ENCODE measurements at places on chromosomes 11 and 22.

DNA sequence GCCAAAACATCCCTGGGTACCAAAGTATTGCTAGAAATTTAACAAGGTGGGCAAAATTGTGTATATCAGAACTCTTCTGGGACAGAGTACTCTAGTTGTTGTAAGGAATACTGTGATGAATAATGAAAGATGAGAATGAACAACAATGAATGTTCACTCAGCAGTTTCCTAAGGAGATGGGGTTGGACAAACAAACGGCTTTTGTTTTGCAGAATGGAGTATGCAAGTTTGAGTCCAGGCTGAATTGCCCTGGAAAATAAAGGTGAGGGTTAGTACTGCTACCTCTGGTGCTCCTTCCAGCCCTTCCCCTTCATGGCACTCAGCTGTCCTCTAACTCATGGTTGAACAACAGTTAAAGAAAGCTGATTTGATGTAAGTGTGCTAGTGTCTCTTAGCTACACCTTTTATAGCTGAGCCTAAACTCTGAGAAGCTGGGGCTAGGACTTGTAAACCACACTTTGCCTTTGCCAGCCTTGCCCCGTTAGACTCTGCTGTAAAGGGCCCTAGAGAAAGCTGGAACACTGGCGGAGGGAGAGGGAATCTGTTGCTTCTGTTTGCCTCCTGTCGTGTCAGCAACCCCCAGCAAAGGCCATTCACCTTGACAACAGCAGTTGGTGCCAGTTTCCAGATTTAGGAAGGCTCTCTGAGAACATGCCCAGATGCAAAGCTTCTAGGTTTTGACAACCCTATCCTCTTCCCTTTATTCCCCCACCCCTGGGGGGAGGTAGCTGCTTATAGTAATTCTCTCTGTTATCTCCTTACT, 41.2 kb upstream of the POLD3 start:
- DNase-seq = no peak

DNA sequence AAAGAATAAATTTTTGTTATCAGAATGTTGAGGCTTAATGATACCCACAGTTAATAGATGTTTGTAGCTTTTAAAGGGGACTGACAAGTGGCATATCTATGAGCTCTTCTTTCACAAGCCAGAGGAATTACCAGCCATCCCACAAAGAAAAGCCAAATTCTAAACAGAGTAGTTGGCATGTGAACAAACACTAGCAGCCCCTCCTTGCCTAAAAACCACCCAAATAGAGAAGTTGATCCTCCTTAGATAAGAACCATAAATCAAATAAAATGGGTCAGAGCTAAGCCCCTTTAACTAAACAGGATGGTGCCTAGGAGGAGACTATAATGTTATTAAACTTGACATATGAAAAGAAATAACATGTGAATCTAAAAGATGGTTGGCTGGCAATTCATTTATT, 11.4 kb downstream of the LPXN start:
- no peak for DNase-seq

GRCh38 chr11:20364341-20364792, 853 bp downstream of the HTATIP2 start:
- DNase-seq = no peak

GRCh38 chr11:12269104-12269441, 108.3 kb upstream of the PARVA start:
- DNase-seq = no peak

GRCh38 chr11:10750838-10751580, at the start of gene CTR9:
CTR9 (plus strand) TSS chr11:10751246; CDS start chr11:10751413, 167 bp downstream.
- peak; percentile 84 for DNase-seq

GRCh38 chr11:59879567-59879966, 985 bp downstream of the OOSP3 start:
- DNase-seq = no peak

DNA sequence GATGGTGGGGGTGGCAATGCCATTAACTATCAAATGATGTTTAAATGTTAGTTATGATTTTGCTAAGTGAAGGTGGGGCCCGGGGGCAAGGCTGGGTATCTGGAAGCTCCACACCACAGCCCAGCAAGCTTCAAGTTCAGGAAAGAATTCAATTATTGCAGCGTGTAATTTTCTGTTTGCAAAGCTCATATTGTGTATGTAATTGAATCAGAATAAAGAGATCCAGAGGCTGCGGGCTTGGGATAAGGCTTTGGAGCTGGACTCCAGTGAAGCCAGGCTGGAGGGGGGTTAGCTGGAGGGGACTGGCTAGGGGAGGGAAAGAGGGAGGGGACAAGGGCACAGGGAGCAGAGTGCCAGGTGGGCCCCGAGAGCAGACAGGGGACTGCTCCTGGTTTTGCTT, 557.1 kb upstream of the CADM1 start:
- no peak for DNase-seq

DNA sequence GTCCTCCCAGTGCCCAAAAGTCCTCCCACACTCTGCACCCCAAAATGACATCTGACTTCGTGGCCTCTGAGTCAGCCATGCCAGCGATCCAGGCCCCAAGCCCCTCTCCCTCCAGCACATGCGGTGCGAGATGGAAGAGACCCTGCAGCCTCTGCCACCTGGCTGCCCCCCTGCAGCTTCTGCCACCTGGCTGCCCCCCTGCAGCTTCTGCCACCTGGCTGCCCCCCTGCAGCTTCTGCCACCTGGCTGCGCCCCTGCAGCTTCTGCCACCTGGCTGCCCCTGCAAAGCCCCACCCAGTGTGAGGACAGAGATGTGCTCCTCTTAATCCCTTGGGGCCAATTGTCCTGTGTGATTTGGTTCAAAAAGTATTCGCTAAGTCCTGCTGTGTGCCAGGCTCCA, 68.0 kb downstream of the WNT7B start:
- no peak for DNase-seq

- DNase-seq = no peak
Measured at GRCh38 chr11:17273668-17274282, 2.8 kb upstream of the NUCB2 start.

- no peak for DNase-seq
Measured at GRCh38 chr11:72313912-72314598, 70.1 kb upstream of the PHOX2A start.

GRCh38 chr11:534396-535209, 773 bp downstream of the HRAS start:
- no peak for DNase-seq

DNA sequence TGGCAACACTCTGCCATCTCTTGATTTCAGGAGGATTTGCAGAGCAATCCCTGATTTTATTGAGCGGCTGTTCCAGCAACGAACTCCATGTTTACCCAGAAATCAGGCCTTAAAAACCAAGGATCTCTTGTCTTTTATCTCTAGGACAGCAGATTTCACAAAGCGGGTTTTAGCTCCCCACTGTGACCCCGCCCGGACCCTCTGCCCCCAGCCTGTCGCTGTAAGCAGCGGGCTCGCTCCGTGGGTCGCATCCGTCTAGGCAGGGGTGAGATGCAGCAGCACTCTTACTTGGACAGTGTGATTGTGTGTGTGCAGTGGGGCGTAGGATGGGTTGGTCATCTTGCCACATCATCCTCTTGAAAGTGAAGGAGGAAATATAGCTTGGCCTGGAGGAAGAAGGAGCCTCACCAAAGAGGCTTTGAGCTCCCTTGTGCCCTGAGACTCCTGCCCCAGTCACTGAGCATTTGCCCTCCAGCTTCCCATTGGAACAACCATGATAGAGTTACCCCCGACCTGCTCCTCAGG, 189.2 kb upstream of the TBCEL start:
- DNase-seq = no peak

GRCh38 chr11:115428306-115428705, 75.9 kb downstream of the CADM1 start:
- DNase-seq = no peak

DNA sequence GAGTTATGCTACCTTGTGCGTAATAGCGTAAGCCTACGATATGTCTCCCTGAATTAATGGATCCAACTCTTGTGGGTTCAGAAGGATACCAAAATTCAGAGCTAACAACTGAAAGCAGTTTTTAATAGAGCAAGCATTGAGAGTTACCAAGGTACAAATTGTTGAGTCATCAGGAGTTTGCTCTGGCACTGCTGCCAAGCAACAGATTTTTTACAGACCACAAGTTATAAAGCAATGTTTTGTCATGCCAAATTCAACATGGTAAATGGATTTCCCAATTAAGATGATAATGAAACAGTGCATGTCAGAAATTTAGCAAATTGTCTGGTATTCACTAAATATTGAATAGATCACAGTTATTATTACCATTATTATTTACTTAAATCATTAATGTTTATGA, 295.6 kb downstream of the NELL1 start:
- DNase-seq = no peak

GRCh38 chr22:26968859-26969523, 311.6 kb downstream of the MIAT start:
- no peak for DNase-seq

GRCh38 chr11:44246726-44247125, 63.2 kb downstream of the ALX4 start:
- no peak for DNase-seq

- DNase-seq = no peak
Measured at GRCh38 chr11:78339483-78339882, 78.1 kb downstream of the GAB2 start.

GRCh38 chr22:23279781-23280180, 99.5 kb downstream of the BCR start:
- DNase-seq = no peak

DNA sequence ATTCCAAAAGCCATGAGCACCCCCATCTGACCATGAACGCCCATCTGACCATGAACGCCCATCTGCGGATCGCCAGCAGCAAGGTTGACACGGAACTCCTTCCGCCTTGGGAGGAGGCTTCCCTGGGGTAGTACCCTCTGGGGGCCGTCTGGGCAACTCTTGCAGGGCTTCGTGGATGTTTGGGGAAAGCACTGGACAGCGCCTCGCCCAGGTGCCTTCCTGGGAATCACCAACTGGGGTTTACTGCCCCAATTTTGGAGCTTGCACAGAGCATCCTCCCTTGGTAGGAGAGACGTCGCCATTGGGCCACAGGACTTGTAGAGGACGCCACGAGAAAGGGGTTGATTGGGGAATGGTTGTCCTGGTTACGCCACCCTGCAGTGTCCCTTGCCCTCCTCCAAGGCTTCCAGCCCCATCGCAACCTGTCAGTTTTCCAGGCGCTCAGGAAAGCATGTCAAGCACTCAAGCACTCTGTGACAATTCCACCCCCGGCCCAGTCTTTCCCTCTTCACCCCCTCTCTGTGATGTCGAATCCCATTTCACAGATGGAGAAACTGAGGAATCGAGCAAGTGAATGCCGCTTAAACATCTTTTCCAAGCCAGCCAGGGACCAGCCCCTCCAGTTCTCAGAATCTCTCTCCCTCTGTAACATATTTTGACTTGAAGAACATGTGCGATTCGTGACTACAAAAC, 914 bp upstream of the PRDM11 start:
- DNase-seq = no peak

GRCh38 chr11:110908401-110909105, 196.3 kb upstream of the ARHGAP20 start:
- DNase-seq = no peak

DNA sequence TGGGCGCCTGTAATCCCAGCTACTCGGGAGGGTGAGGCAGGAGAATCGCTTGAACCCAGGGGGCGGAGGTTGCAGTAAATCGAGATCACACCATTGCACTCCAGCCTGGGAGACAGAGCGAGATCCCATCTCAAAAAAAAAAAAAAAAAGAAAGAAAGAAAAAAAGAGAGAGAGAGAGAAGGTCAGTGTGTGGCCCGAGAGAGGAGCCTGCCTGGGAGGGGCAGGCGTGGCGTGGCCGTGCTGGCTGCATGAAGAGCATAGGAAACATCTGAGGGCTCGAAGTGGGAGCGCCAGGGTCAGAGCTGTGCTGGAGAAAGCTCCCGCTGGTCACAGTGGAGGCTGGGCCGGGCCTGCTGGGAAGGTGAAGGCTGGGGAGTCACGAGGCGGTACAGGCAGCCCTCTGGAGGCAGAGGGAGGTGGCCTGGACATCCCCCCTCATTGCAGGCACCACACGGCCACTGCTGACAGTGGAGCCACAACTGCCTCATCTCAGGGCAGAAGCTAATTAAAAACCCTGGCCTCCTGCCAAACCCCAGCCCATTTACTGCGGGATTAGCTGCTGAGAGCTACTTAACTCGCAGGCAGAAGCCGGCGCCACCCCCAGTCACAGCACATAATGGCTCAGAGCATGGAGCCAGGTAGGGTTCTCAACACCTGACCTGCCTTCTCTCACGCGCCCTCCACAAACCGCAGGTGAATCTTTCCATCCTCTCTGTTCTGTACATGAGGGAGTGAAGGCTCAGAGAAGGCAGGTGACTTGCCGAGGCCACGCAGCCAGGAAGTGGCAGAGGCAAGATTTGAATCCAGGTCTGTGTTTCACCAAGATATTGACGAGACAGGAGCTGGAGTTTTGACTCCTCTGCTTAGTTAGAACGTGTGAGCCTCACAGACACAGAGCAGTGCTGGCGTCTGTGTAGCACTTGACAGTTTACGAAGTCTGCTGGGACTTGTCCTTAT, 32.6 kb downstream of the NFAM1 start:
- DNase-seq = no peak

- no peak for DNase-seq
Measured at GRCh38 chr11:720017-720641, 14.1 kb downstream of the EPS8L2 start.

GRCh38 chr11:41018224-41018623, 441.2 kb downstream of the LRRC4C start:
- no peak for DNase-seq

DNA sequence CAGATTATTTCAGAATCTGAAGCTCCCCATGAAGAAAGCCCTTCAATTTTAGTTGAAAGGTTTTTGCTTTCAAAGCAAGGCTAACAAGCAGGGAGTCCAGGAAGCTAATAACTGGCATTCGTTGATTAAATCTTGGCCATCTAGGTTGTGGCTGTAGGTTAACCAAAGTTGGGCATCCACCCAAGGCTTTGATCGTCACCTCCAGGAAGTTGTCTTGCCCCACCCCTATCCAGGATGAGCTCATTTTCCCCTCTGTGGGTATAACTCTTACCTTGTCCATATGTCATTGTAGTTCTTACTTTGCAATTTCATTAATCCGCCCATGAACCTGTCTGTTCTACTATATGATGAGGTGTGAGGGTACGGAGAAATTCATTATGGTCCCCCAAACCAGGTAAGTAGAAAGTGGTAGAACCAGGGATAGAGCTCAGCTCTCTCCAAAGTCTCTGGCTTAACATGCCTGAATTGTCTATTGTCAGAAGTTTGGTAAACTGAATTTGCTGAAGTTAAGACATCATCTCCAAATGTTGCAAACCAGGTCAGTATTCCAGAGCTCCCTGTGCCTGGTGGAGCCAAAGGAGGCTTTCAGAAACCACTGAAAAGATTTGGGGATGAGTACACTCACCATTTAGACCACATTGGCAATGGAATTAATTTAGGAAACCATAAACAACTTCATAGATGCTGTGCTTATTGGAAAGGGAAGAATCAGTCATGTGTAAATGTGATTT, 97.1 kb downstream of the CD44 start:
- DNase-seq = peak; percentile 62

GRCh38 chr11:2717561-2718325, 17.9 kb upstream of the KCNQ1OT1 start:
- DNase-seq = no peak

- no peak for DNase-seq
Measured at GRCh38 chr11:131792243-131792642, 421.8 kb downstream of the NTM start.

- no peak for DNase-seq
Measured at GRCh38 chr22:35717572-35717971, at the start of gene APOL5. APOL5 (plus strand) TSS chr22:35717872; CDS start chr22:35717872, 0 bp downstream.

GRCh38 chr11:65427691-65428577, 5.3 kb downstream of the NEAT1 start:
- no peak for DNase-seq

- DNase-seq = no peak
Measured at GRCh38 chr11:116693593-116694348, 79.0 kb downstream of the BUD13 start.

All from activated T-cell treated with anti-CD3 and anti-CD28 coated beads, Interleukin-2, amount 50 U/mL, for 4 hours (primary cell).